ENCODE measurements at places on chromosomes 7 and 10.

DNA sequence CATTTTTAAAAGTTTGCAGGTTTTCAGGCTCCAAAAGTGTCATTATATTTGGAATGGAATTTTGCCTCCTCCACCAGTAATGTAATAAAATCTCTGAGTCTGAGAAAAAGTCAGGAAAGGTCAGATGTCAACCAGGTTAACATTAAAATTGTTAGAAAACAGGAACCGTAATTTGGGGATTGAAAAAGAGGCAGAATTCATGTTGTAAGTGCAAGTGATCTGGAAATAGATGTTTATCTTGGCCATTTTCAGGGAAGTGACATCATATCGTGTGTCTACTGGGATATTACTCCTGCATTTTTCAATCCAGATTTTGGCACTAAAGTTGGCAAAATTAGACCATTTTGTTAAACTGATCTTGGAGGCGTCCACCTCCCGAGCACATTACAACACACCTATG, 428.5 kb upstream of the MGMT start:
- DNase-seq: no peak

DNA sequence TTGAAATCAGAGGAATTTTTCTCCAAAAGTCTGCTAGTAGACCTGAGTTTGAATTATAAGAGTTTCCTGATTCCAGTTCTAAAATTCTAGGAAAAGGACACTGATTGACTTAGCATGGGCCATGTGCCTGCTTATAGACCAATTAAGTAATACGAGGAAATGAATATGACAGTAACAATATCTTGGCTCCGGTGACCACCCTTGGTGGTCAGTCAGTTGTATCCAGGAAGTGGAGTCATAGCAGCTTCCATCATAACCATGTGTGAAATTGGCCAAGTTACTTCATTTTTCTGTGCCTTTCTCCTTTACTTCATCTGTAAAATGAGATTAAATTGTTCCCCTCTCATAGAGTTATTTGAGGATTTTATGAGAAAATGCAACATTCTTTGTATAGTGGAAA, 66.9 kb downstream of the MTPAP start:
- DNase-seq: peak; percentile 67

DNA sequence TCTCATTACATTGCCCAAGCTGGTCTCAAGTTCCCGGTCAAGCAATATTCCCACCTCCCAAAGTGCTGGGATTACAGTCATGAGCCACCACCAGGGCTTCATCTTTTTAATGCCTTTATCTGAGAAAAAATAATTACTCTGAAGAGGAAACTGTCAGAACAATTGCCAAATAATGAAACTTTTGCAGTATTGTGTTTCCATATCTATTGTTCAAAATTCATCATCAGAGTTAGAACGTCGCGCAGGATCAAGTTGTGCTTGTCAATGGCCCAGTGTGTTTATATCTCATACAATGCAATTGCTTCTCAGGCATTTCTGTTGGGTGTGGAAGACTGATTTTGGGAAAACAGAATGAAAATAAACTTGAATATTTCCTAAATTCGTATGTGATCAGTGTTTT, 143.1 kb downstream of the ARID5B start:
- no peak for DNase-seq

GRCh38 chr7:68249611-68250010, 1253.0 kb downstream of the TYW1 start:
- no peak for DNase-seq

DNA sequence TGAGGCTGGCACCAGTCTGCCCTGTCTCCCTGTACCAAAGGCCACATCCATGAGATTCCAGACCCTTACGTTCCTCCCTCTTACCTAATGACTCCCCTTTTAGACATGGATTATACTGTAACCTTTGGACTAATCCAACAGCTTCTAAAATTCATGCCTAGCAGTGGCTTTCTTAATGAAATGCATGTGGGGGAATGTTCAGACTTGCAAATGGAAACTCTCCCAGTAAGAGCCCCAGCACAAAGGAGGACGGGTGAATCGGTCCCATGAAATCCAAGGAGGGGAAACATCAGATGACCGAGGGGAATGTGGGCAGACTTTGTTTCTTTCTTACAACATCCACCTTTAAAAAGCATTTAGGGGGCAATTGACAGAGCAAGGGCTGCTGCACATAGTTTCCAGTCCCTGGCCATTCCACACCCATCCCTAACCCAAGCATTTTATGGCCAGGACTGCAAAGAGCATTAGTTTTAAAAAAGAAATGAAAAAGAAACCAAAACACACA, 71.5 kb downstream of the COL13A1 start:
- DNase-seq: no peak

GRCh38 chr10:3976718-3977117, 191.7 kb upstream of the KLF6 start:
- no peak for DNase-seq

DNA sequence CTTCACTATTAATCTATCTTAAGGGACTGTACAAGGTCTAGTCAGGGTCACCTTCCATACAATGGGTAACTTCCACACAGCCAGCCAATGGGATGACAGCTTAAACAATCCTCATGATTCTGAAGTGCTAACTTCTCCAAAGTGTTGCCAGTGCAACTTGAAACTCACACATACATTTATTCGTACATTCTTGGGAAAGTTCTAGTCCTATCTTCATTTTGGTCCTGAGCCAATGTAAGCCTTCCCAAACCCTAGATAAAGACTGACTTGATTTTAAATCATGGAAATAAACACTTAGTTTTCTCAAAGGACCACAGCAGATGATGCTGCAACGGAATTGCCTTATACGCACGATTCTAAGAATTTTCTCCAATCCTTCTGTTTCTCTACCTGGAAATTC, 117.5 kb upstream of the COL1A2 start:
- DNase-seq: no peak

GRCh38 chr10:76432016-76433012, 1000.9 kb downstream of the LRMDA start:
- DNase-seq: no peak

- DNase-seq: no peak
These were observed 172.4 kb downstream of the SEMA3E start for GRCh38 chr7:83476511-83477050.

- DNase-seq: no peak
These were observed 365.9 kb downstream of the CRPPA start for GRCh38 chr7:16055263-16055976.

DNA sequence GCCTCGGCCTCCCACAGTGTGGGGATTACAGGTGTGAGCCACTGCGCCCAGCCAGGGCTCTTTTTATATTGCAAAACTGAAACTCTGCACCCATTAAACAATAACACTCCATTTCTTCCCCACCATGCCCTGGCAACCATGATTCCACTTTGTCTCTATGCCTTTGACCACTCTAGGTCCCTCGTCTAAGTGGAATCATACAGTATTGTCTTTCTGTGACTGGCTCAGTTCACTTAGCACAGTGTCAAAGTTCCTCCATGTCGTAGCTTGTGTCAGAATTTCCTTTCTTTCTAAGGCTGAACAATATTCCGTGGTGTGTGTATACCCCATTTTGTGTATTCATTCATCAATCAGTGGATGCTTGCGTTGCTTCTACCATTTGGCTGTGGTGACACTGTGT, 46.2 kb downstream of the CUX1 start:
- no peak for DNase-seq

DNA sequence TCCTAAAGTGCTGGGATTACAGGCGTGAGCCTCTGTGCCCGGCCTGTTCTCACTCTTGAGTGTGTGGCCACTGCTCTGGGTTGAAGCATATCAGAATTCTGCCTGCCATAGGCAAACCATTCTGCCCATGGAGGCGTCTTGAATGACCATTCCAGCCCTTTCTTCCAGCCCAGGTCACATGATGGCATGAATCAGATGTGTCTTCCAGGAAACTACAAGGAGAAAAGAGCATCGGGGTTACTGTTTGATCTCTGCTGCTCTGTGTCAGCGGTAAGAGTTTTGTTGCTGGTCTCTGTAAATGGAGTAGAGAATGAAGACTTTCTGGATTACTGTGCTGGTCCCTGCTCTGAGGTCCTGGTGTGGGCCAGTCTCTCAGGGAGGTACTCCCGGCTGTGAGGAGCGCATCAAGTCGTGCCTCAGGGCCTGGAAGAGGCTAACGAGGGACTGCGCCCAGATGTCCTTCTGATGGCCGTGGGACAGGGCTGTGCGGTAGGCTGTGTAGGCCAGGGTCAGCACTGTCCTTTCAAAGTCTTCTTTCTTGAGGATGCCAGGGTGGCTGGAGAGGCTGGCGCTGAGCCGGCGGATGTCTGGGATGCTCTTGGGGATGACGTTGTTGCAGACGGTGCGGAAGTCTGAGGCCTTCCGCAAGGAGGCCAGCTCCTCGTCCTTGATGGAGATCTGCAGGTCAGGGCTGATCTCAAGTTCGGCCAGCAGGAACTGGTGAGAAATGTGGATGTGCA, 5.8 kb upstream of the SLC13A4 start:
- no peak for DNase-seq

DNA sequence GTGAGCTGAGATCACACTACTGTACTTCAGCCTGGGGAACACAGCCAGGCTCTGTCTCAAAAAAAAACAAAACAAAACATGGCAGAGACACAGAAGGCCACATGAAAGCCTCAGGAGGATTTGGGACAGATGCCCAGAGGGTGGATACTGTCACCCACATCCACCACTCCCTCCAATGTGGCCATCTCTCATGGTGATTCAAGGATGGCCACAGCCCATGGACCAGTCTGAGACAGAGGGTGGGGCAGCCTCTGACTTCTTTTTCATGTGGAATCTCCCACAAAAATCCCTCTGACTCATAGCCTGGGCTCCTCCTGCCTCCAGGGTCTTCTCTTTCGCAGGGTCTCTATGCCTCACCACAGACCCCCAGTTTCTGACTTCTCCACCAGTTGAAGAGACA, 59.0 kb upstream of the GTF2I start:
- DNase-seq: no peak

DNA sequence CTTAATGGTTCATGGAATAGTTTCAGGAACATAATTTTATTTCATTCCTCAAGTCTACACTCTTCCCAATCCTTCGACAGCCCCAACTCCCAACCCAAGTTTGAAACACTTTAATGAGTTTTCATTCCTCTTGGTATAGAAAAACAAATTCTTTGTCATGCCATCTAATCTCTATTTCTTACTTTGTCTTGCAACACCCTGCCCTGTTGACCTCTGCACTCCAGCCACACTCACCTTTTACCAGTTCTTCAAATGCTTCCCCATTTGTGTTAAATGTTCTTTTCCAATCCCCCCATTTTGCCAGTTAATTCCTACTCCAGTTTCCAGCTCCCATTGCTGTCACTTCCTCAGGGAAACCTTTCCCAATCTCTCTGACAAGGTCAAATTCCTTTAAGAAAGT, 21.9 kb downstream of the ASAH2 start:
- no peak for DNase-seq

DNA sequence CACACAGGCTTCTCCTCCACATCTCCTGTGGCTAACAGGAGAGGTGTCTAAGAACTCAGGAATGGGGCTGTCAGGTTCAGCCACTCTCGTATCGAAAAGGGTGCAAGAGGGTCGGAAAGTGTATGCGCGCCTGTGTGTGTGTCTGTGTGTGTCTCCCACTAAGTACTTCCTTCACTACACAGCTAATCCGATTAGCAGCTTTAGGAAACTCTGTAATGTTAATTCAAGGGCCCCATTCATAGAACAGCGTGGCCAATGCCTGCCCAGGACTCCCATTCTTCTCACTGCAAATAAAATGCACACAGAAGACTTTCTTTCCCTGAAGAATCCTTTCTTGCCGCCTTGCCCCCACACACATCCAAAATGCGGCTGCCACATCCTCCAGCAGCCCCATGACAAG, 39.9 kb downstream of the TLL2 start:
- DNase-seq: no peak

- DNase-seq: peak; percentile 26
These were observed 22.2 kb upstream of the BAIAP2L1 start for GRCh38 chr7:98423043-98423442.

DNA sequence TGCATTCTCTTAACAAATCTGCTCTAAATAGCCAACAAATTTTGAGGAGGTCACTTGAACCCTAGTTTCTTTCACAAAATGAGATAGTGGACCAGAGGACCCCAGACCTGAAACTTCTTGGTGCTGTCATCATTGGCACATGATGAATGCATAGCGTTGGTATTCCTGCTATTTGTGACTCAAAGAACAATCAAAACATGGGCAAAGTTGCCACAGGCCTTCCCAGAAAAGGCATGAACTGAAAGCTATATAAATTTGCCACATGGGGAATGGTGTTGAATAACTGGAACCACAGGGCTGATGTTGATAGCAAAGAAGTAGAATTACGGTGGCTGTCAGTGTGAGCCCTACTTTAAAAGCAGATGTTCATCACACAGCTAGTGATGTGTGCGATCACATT, 219.9 kb upstream of the KMT2E start:
- DNase-seq: no peak

DNA sequence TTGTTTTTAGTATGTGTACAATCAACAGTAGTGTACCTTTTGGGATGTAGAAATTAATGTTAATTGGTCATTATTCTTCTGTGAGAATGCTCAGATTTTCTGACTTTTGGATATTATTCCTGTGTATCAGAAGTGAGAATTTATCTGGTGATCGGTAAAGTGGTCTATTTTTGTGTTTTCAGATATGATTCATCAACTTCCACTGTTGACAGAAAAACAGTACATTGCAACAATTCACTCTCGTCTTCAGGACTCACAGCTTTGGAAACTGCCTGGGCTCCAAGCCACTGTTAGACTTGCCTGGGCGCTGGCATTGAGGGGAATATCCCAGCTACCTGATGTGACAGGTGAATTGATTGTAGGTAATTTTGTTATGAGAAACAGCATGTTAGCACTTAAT, 20.9 kb downstream of the NUP205 start:
- no peak for DNase-seq

DNA sequence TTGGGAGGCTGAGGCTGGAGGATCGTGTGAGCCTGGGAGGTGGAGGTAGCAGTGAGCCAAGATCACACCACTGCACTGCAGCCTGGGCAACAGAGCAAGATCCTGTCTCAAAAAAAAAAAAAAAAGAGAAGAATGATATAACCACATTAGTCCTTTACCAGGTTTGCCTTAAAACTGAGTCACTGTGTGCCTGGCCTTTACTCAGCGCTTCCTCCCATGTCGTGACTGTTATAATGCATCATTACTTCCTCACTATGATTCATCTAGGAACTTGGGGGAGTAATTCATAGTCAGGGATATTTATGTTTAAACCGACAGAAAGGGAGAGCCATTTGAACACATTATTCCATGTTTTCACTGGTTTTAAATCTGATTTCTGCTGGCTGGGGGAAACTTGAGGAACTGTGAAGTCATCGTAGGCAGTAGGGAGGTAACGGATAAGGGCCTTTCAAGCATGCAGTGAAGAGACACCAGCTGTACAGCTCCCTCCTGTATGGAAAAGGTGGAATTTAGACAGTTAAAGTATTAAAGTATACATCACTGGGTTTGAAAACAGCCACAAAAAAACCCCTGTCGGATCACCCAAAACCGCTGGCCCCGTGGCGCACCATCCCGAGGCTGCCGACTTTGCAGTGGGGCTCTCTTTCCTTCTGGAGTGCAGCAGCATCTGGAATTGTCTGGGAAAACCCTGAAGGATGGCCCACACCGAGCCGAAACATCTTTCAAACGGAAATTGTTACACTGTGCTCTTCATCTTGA, 119.8 kb downstream of the NKX6-2 start:
- DNase-seq: peak; percentile 98

GRCh38 chr10:103244666-103245271, 918 bp upstream of the RPEL1 start:
- DNase-seq: peak; percentile 75

- DNase-seq: no peak
These were observed 148.9 kb downstream of the PRKCQ start for GRCh38 chr10:6431186-6431585.

GRCh38 chr10:29067628-29068027, 221.2 kb upstream of the LYZL1 start:
- no peak for DNase-seq

All from kidney capillary endothelial cell (primary cell).